T-helper 2 cell (primary cell): ENCODE measurements at places on chromosomes 1 and 21.

DNA sequence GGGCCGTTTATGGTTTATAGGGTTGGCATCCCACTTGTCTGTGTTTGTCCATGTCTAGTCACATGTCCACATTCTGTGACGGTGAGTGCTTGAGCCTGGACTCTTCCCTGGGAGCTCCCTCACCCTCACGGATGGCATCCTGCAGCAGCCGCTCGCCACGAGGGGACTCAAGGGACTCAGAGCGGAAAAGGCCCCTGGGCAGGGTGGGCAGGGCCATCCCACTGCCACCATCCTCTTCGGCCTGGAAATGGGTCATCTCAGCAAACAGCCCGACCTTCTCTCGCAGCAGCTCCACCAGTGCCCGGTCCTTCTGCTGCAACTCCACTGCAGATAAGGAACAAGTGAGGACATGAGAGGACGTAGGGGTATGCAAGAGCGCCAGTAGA lies 11.1 kb downstream of the RXFP4 start:
- no peak for DNase-seq

DNA sequence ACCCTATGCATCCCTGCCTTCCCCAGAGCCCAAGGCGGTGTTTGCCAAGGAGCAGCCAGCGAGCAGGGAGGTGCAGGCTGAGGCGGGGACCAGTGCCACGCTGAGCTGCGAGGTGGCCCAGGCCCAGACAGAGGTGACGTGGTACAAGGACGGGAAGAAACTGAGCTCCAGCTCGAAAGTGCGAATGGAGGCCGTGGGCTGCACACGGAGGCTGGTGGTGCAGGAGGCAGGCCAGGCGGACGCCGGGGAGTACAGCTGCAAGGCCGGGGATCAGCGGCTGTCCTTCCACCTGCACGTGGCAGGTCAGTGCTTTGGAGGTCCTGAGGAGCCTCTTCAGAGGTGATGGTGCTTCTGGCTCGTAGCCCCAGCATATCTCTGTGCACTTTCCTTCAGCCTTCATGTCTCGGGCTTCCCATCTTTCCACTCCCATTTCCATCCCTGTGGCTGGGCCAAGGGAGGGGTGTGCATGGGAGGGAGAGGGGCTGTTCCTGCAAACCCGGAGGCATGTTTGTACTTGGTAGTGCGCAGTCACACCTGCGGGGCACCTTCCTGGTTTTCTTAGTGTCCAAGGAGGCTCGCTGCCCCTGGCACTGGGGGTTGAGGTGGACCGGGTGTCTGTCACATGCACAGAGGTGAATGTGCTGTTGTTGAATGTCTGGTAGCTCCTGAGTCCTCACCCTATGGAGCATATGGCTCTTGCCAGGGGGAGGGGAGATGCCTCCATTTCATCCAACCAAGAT lies 56.4 kb downstream of the OBSCN start:
- no peak for DNase-seq

GRCh38 chr1:154975409-154976059 lies 1.1 kb downstream of the CKS1B start:
- DNase-seq: peak; percentile 35

GRCh38 chr1:234536741-234537140 lies 57.8 kb upstream of the TARBP1 start:
- DNase-seq: no peak

GRCh38 chr1:182520736-182521135 lies 68.3 kb downstream of the RNASEL start:
- DNase-seq: no peak

- no peak for DNase-seq
Measured at GRCh38 chr1:227447531-227447990, 115.8 kb upstream of the ZNF678 start.

- no peak for DNase-seq
Measured at GRCh38 chr1:90558754-90559378, 158.2 kb downstream of the BARHL2 start.
